ENCODE measurements at places on chromosomes 1 and 21.

- peak; percentile 54 for DNase-seq
Observed at GRCh38 chr1:220776720-220777326, 9.9 kb upstream of the MTARC1 start.

GRCh38 chr1:216183007-216183406 is 240.2 kb downstream of the USH2A start:
- DNase-seq: no peak

- no peak for DNase-seq
Observed at GRCh38 chr1:155007251-155007828, 4.7 kb downstream of the ZBTB7B start.

- DNase-seq: no peak
Observed at GRCh38 chr1:19437891-19438294, 47.4 kb downstream of the CAPZB start.

Data from GM19239 (cell line).